ENCODE measurements at places on chromosomes 1 and 21.

- DNase-seq, result no peak
These were observed 5.6 kb downstream of the USP25 start for GRCh38 chr21:15735409-15735808.

- peak; percentile 47 for DNase-seq
These were observed 449.1 kb upstream of the KAZN start for GRCh38 chr1:14149431-14149830.

GRCh38 chr1:171585715-171586114, 36.3 kb upstream of the MYOCOS start:
- no peak for DNase-seq

- peak; percentile 64 for DNase-seq
These were observed at the start of gene RGS7 for GRCh38 chr1:241356519-241357365. Gene RGS7, minus strand, starts transcription at chr1:241357205.

DNA sequence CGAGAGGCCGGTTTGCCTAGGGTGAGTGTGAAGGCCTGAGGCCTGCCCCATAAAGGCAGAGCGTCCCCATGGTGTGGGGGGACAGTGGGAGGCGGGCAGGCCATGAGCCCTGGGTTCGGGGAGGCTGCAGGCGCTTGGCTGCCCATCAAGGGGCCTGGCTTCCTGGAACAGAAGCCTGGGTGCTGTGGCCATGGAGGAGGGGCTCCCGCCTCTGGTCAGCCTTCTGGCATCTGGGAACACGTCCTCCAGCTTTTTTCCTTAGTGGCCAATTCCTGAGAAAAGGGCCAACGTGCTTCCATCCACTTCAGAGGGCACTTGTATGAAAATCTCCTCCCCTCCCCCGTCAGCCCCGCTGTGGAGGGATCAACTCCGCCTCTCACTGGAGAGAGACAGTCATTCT, 58.7 kb downstream of the PRDM16 start:
- no peak for DNase-seq
